CD4-positive, alpha-beta T cell treated with Interleukin-4 for 4 hours (primary cell): ENCODE measurements at places on chromosomes 7 and 10.

DNA sequence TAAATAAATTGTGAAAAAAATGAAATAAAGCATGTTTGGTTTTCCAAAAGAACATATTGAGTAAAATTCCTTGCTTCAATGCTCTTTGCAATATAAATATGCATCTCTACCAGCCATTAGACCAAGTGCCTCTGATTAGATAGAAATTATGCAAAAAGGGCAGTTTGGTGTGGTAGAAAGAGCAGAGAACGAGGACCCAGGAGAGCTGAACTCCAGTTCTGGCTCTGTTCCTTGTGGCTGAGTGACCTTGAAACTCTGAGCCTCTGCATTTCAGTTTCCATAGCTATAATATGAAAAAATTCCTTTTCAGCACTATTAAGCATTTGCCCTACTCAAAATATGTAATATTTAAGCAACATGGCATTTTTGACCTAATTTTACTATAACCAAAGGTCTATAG lies 36.5 kb downstream of the COL1A2 start:
- DNase-seq, result no peak

GRCh38 chr7:66187905-66188304 lies 17.2 kb upstream of the TPST1 start:
- no peak for DNase-seq

DNA sequence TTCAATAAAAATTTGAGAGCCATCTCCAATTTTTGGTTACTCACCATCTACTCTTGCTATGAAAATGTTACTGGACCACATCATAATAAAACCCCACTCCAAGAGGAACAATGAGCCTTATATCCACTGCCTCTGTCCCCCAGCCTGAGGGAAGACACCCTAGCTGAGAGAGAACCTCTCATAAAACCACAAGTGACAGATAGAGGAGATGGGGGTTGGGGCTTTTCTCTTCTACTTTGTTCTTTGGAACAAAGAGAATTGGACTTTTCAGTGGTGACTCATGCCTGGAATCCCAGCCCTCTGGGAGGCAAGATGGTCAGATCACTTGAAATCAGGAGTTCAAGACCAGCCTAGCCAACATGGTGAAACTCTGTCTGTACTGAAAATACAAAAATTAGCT lies 27.6 kb upstream of the TAS2R16 start:
- no peak for DNase-seq

DNA sequence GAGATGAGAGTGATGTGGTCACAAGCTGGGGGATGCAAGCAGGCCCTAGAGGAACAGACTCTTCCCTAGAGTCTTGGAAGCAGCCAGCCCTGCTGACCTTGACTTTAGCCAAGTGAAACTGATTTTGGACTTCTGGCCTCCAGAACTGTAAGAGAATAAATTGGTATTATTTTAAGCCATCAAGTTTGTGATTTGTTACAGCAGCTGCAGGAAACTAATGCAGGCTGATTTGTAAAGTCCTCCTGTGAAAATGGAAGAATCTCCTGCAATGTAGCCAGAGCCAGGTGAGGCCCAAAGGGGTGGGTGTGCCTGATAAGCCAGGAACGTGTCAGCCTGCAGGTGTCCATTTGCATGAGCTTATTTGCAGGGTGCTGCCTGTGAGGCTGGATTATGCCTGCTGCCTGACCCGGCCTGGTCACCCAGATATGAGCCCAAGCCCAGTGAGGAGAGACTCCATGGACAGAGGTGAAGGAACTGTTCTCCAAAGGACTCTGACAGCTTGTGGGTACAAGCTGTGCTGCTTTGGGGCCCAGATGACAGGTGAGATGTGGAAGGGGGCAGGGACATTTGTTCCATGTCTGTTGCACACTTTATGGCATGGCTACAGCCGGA lies 24.6 kb upstream of the PLEKHA1 start:
- no peak for DNase-seq

DNA sequence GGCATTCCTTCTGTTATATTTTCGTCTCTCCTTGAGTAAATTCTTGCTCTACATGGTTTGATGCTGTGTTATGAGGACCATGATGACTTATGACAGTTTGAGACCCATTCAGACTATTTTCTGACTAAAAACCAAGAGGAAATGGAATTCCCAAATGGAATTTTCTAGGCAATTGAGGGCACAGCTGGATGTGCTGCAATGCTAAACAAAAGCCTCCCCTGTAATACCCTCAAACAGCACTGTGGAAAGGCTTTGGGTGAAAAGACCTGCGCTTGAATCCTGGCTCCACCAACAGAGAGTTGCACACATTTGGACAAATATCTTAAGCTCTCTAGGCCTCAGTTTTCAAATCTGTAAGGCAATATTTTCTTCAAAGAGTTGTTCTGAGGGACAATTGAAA lies 129.1 kb downstream of the PRKG1 start:
- DNase-seq, result no peak

DNA sequence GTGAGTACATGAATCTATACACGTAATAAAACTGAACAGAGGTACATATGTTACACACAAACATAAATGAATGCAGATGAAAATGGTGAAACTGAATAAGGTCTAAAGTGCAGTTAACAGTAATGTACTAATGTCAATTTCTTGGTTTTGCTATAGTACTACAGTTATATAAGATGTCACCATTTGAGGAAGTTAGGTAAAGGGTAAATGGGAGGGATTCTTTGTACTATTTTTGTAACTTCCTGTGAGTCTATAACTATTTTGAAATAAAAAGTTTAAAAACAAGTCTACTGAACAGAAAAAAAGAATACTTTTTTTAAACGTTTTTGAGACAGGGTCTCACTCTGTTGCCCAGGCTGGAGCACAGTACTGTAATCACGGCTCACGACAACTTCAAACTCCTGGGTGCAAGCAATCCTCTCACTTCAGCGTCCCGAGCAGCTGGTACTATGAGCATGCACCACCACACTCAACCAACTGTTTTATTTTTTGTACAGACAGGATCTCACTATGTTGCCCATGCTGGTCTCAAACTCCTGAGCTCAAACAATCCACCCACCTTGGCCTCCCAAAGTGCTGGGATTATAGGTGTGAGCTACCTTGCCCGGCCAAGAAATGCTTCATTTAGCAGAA lies 71.5 kb downstream of the WAPL start:
- DNase-seq, result no peak

GRCh38 chr10:117391436-117392205 lies 16.4 kb upstream of the PDZD8 start:
- no peak for DNase-seq

DNA sequence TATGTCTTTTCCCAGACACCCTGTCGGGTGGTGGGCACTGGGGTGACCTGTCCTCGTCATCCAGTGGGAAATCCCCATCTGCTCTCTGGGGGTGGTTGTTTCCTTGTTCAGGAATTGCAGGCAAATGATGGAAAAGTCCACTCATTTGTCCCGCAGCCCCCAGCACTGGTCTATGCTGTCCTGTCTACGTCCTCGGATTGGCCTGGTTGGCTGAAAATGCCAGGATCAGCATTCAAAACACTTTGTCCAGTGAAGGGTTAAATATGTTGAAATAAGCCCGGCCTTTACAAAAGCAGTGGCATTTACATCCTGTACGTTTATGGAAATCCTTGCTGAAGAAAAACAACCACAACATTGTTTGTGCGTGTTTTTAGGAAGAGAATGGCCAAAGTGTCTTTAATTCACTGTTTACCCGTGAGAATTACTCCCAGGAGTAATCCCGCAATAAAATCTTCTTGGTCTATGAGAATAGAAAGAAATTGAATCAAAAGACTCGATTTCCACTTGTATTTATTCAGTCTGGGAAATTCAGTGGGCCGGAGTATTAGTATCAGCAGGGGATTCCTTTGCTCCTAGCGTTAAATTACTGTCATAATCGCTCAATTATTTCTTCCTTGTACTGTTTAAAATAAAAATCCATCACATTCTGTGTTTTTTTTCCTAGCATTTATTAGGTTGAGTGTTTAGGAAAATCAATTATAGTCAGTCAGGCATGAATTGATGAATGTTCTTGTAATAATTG lies 116.8 kb upstream of the SH2B2 start:
- DNase-seq, result no peak

DNA sequence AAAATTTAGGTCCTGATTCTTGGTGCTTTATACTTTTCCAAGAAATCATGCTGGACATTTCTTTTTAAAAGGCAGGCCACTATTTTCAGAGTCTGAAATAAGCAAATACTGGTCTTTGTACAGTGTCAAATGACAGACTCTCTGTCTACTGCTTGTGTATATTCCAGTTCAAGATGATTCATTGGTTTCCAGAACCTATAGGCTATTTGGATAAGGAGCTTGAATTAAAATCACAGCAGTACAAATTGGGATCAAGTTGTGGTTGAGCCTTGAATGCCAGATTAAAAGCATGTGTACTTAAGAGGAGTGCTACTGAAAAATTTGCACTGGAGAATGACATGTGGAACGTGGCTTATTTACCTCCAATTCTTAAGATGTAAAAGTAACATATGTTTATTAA lies 10.7 kb downstream of the KMT2E start:
- DNase-seq, result no peak
